ENCODE measurements at places on chromosomes 11 and 22.

DNA sequence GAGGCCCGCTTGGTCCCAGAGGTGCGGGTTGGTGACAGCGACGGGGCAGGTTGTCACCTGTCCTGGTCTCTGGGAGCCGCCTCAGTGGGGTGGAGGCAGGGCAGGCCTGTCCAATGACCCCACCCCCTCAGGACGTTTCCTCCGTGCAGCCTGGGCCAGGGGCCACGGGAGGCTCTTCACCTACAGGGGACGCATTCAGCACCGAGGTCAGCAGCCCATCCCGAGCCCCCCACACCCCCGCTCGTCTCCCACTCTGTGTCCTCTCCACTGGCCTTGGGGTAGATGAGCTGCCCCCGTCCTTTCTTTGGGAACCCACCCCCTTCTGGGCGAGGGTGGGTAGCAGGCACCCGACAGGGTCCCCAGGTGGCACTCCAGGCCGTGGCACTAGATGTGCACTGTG is 35.7 kb downstream of the BRSK2 start:
- no peak for DNase-seq

- DNase-seq = no peak
Observed at GRCh38 chr11:8328231-8328794, 64.6 kb upstream of the LMO1 start.

DNA sequence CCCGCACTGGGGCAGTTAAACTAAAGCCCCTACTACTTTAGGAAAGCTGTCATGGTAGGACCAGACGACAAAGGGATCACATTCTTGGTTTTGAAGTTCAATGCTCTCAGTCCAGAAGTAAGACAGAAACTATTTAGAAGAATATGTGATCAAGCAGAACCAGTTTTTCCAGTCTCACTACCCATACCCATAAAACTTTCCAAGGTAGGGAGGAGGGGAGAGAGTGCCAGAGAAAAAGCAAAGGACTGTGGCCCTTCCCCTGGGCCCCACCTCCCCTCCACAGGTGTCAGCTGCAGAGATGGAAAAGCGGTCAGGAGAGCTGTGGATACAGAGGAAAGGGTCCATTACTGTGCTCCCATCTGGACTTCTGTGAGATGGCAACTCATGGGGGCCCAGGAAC is 587.1 kb downstream of the SOX6 start:
- DNase-seq = no peak

GRCh38 chr11:56172256-56172830 is 4.1 kb upstream of the OR5J2 start:
- no peak for DNase-seq

DNA sequence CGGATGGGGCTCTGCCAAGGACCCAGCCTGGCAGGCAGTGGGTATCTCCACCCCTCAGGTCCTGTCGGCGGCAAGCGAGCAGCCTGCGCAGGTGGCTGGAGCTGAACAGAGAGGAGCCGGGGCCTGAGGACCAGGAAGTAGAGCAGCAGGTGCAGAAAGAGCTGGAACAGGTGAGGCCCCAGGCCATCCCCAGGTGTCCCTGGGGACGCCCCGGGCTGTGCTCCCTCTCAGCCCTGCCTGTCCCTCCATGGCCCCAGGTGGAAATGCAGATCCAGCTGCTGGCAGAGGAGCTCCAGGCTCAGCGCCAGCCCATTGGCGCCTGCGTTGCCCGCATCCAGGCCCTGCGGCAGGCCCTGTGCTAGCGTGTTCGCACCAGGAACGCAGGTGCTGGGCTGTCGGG is 44.0 kb downstream of the PISD start:
- DNase-seq = no peak

GRCh38 chr11:88280673-88281316 is 56.7 kb downstream of the CTSC start:
- DNase-seq = no peak

DNA sequence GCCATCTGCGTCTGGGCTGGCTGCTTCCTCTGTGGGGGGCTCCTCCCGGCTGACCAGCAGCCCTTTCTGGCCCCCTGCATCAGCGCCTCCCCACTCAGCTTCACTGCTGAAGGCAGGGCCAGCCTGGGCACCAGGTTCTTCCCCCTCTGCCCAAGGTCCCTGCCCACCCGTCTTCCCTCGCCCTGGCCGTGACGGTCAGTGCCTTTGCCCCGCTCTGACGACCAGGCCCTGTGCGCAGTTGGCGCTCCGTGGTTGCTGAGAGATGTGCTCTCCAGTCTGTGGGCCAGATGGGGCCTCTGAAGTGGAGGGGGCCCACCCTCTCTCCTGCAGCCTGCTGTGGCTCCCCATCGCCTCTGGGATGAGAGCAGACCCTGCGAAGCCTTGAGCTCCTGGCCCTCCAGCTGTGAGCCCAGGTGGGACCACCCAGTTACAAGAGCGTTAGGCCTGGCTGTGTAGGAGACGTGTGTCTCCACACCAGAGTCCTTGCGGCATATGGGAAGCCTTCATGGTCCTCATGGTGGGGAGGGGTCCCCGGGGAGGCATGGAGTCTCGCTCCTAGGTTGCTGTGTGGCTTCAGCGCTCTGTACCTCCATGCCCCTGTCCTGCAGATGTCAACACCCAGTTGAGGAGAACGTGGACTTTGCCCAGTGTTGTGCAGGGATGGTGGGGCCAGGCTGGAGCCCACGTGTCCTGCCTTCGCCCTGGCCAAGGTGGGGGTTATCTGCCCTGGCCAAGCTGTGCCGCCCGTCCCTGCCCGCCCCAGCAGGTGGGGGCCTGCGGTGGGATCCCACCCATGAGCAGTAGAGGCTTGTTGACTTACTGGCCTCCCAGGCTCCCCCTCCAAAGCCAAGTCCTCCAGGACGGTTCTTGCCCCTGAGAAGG is 14.2 kb downstream of the LRP5 start:
- no peak for DNase-seq

GRCh38 chr22:26115266-26115665 is 54.0 kb upstream of the SEZ6L start:
- DNase-seq = no peak

DNA sequence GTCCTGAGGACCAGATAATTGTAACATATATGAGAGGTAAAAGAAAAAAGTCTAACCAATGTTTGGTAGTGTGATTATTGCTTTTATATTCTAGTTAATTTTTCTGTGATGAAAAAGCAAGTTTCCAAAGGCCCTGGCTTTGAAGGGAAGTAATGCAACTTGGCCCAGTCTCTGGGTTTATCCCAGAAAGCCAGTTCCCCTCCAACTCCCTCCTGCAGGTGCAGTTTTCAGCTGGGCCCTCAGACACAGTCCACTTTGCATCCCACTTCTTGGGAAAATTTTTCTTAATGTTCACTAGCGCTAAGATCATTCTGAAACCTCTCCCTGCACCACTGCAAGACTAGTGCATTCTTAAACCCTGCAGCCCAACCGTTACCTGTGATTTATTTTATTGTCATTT is 586.8 kb downstream of the NTM start:
- DNase-seq = no peak

DNA sequence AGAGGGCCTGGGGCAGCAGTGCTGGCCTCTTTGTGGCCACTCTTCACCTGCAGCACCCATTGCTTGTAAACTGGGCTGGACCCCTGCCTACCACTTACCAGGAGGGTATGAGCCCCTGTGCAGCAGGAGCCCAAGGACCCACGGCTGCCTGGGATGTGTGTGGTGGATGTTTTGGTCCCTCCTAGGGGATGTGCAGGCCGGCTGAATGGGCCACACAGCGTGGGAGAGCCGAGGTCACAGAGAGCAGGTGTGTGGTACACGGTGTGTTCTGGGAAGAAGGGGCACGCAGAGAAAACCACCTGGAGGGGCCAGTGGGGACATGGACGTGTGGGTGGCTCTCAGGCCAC is 19.3 kb upstream of the GNB1L start:
- peak; percentile 52 for DNase-seq

DNA sequence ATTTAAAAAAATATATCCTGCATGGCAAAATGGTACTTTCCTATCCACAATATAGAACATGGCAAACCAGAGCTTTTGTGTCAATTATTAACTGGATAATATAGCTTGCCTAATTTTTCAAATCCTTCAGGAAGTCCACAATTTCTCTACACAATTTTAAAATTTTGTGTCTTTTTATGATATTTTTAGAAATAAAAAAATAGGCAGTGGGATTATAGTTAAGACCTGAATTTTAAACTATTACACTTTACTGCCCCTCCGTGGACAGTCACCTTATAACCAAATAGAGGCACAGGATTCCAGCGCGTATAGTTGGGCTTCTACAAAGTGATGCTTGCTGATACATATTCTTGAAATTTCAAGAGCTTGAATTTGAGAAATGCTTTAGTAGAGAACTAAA is 2.1 kb upstream of the DMC1 start:
- no peak for DNase-seq

Measured in activated naive CD4-positive, alpha-beta T cell treated with anti-CD3 and anti-CD28 coated beads, Interleukin-2, amount 50 U/mL, for 72 hours (primary cell).